CD4-positive, alpha-beta T cell treated with Interleukin-1 beta for 1 hour (primary cell): ENCODE measurements at places on chromosomes 1 and 21.

DNA sequence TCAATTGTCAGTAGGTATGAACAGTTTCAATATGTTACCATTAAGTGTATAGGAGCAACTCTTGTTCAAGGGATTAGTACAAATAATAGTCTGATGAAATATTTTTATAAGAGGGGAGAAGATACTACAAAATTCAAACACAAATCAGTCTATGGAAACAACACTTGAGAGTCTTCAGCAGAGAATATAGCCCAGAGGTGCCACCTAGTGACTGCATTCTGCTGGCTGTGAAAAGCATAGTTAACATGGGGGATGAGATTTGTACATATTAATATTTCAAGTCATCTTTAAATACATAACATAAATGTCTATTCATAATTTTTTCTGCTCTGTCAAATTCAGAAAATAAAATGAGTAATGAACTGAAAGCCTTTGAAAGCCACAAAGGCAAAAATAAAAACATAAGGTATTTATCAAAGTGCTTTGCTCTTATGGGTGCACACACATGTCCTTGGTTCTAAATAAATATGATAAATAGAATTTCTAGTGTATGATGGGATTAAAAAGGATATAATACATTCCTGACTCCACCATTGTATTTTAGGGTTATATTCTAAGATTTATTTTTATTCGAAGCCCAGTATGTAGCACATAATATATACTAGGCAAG, 440.9 kb upstream of the ZRANB2 start:
- no peak for DNase-seq

- DNase-seq: peak; percentile 85
Observed at GRCh38 chr1:155859881-155860871, 809 bp downstream of the SYT11 start.

GRCh38 chr1:40625076-40625475, 40.4 kb downstream of the RIMS3 start:
- DNase-seq: peak; percentile 17

DNA sequence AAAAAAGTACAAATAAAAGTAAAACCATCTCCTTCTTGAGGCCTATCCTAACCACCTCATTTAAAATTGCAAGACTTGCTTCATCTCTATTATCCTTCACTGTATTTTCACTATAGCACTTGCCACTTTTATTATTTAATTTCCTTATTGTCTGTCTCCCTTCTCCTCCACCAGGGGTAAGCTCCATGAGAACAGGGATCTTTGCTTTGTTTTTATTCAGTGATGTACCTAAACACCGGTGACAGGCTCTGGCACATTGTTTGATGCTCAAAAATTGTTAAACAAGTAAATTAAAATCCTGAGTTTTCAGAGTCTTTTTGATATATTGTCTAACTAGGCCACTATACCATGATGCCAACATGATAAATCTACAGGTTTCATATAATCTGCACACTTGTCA, 17.2 kb upstream of the SPEN start:
- no peak for DNase-seq

- no peak for DNase-seq
Observed at GRCh38 chr1:216314379-216315095, 108.7 kb downstream of the USH2A start.

GRCh38 chr1:151728151-151729054, 7.1 kb downstream of the RIIAD1 start:
- DNase-seq: no peak

- DNase-seq: no peak
Observed at GRCh38 chr21:45533846-45534635, 8.2 kb downstream of the SLC19A1 start.

DNA sequence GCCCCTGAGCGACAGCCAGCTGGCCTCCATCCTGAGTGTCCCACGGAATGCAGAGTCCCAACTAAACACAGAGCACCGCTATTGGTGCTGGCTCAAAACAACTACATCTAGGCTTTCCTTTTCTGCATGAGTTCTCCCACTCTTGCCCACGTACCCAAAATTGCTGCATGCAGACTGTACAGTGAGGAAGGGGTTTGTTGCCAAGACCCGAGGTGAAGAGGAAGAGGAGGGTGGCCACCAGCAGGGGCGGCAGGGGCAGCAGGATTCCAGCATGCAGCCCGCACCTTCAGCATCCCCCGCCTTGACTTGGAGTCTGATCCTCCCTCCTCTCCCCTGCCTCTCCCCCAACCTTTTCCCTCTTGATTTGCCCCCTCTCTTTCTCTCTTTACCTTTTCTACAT, 8.0 kb downstream of the S100A9 start:
- no peak for DNase-seq

DNA sequence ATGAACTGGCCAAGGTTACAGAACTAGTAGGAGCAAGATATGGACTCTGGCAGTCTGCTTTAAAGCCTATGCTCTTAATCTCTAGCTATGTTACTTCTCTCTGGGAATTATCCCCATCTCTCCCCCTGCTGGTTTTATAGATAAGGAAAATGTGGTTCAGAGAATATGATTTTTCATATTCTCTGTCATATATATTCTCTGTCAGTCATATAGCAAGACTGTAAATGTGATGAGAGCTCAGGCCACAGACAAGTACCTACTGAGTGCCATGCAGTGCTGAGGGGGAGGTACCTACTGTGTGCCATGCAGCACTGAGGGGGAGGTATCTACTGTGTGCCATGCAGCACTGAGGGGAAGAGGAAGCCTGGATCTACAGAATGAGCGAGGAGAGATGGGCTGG, 220.3 kb upstream of the FGGY start:
- no peak for DNase-seq

DNA sequence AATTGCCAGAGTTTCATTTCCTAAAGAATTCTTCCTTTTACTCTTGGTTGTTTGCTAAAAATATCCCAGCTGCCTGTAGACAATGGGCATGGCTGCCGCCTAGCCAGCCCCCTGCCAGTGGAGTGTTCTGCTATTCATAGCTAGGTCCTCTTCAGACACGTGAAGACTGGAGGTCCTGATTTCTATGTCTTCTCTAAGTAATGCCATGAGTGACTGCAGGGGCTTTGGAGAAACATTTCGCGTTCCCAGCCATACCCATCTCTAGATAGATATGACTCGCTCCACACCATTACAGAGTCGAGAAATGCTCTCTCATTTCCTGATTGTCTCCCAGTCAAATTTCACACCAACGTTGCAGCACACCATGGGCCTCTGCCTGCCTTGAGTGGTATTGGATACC, 99.5 kb upstream of the BACE2 start:
- no peak for DNase-seq

- DNase-seq: peak; percentile 91
Observed at GRCh38 chr1:181089676-181090544, 1.4 kb downstream of the IER5 start.

GRCh38 chr1:109716570-109717090, 4.6 kb downstream of the GSTM5 start:
- DNase-seq: no peak

- DNase-seq: no peak
Observed at GRCh38 chr1:151832318-151832980, 847 bp upstream of the RORC start.

DNA sequence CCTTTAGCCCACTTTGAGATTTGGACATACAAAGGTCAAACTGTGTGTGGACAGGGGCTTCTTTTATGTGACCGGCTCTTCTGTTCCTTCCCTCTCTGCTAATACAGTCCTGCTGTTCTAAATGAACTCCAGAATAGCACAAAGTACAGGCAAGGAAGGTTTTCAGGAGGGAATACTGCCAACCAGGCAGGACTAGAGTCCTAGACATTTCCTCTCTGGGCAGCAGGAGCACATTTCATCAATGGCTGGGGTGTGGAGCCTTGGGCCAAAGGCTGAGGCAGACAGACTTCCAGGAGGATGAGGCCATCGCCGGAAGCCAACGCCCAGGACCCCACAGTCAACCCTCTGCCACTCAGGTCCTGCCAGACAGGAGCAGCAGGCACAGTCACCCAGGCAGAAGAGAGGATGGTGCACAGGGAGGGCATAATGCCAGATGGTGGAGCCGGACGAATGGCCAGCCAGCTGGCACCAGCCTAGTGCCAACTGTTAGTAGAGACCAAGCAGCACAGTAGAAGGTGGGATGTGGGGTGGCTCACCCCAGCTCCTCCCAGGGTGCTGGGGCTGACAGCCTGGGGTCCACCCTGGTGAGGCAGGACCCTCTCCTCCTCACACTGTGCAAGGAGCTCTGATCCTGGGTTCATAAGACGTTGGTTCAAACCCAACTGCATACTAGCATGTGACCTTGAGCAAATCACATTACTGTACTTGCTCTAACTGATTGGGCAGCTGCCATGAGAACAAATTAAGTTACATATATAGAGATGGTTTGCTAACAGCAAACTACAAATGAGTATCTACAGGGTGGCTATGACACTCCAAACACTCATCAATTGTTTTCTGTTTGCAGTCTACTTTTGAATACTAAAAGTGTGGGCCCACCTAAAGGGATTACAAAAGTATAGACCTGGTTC, 410.7 kb downstream of the SIPA1L2 start:
- DNase-seq: no peak

GRCh38 chr1:109657395-109657794, 1.5 kb downstream of the GSTM4 start:
- no peak for DNase-seq

- no peak for DNase-seq
Observed at GRCh38 chr1:7624791-7625355, 146.2 kb upstream of the VAMP3 start.

- DNase-seq: no peak
Observed at GRCh38 chr1:234373959-234374254, 651 bp downstream of the COA6 start.

DNA sequence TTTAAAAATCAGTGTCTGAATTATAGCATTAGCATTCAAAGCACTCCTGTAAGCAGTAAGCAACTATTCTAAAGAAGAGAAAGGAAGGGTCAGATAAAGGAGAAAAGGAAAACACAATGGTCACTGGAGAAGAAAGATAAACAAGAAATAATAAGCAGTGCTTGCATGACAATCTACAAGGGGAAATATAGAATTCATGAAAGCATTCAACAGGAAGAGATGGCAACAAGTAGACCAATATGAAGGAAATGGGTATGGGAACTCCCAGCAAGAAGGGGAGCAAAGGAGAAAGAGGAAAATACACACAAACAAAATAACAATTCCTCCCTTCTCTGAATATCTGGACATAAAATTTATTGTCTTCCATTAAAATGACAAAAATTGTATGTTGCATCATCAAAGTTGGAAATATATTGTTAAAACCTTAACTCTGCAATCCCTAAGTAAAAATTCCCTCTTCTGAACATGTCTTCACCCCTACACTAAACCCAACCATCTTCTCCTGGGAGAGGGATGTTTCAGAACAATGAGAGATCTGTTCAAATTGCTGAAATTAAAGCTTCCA, 206.3 kb upstream of the SAMSN1 start:
- DNase-seq: no peak

DNA sequence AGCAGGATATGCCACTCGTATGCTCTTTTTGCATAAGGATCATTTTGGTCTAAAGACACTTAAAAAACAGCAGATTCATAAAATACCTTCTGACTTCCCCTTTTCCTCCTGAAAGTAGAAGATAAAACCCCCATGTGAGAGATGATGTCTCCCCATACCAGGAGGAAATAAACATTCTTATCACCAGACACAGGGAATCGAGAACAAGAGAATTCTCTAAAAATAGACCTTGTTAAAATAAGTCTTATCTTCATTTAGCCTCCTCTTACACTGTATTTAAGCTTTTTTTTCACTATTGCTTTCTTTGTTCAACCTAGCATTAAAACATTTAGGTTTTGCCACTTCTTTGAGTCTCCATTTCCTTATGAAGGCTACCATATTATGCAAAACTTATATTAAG, 709.3 kb downstream of the KCNT2 start:
- no peak for DNase-seq

GRCh38 chr1:28050776-28051175, 37.6 kb downstream of the EYA3 start:
- no peak for DNase-seq

DNA sequence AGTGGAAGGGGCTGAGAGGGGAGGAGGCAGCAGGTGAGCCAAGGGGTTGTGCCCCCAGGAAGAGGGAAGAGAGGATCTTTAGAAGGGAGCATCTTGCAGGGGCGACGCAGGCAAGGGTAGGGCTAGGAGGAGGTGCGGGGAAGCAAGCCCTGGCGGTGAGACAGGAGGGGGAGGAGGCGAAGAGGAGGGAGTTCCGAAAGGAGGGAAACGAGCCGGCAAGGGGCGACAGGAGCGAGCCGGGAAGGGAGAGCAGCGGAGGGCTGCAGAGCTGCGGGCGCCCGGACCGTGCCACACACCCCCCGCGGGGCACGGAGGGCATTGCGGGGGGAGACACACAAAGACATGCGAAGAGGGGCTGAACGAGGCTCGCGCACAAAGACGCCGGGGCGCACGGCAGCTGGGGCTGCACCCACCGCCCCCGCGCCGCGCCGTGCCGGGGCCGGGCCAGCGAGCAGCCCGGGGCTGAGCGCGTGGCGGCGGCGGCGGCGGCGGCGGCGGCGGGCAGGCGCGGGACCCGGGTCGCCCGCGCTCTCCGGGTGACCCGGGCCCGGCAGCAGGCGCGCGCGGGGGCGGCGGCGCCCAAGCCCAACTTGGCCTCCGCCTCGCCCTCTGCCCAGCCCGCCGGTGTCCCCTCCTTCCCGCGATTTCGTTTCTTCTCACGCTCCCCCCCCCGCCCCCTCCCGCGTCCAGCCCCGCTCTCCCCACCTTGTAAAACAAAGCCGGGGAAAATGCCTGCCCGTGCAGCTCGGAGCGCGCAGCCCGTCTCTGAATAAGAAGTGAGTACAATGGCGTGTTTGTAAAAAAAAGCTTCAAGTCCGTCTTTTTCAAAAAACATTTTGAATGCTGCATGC, at the start of gene KCNK2:
Gene KCNK2 (plus strand): TSS at position 206 of the 851 bp plus-strand sequence. CDS start 649 bp downstream, outside the sequence.
- no peak for DNase-seq

DNA sequence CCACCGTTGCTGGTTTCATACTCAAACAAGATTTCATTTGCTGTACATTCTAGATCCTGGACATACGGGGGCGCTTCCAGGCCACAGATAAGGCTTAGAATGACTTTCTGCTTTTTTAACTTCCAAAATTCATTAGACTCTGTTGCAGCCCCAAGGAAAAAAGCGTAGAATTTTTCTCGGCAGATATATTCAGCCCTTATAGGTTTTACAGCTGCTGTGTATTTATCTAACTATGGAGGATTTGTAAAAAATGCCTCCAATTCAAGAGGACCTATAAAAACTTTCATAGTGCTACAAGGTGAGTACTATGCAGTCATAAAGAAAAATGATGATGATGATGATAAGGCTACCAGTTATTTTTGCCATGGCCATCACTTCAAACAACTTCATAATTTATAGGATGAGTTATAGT, 51.6 kb downstream of the SLC30A10 start:
- DNase-seq: no peak
